Naive thymus-derived CD8-positive, alpha-beta T cell (primary cell): ENCODE measurements at places on chromosomes 5 and 9.

DNA sequence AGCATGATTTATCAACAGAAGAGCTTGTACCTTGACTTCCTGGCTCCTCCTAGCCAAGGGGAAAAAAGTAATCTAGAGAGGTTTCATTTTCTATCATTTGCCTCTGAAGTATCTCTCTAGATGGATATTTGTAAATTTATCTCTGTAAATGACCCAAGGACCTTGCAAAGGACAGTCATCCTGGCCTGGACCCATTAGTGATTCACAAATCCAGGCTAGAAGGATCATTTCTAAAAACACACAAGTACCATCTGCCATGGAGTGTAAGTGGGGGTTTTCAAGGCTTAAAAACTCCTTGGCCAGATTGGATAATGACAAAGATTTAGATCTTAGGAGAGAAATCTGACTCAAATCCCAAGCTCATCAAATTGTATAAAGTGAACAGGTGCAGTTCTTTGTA, 8.1 kb downstream of the TTC23L start:
- H3K4me1 ChIP-seq: no peaks in the 10 kb centered on the region
- H3K27me3 ChIP-seq: peaks cover 8% of the 10 kb centered on the region
- no peaks in the 10 kb centered on the region for H3K36me3 ChIP-seq

DNA sequence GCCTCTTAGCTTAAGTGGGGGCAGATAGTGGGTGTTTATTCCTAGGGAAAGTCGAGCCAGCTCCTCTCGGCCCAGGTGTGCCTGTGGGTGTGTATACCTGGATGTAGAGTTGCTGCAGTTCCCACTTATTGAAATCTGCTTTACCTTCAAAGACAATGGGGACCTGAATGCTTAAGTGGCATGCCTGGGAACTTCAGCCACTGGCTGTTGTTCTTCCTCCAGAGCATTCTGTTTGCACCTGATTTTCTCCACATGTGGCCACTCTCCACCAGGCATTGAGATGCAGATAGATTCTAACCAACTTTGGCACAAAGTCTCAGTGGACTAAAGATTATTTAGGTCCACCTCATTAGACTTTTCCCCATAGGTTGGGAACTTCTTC, 186.8 kb downstream of the ZNF462 start:
- H3K36me3 ChIP-seq: no peaks in the 10 kb centered on the region
- DNase-seq: no peak
- H3K4me1 ChIP-seq: no peaks in the 10 kb centered on the region
- H3K27ac ChIP-seq: no peak overlapping the region

- H3K27ac ChIP-seq: no peak overlapping the region
- no peak for DNase-seq
- no peak overlapping the region for H3K4me3 ChIP-seq
- H3K36me3 ChIP-seq: peaks cover 36% of the 10 kb centered on the region
Measured at GRCh38 chr9:132631685-132632084, 38.1 kb downstream of the DDX31 start.

- H3K36me3 ChIP-seq: no peaks in the 10 kb centered on the region
- no peak overlapping the region for H3K4me3 ChIP-seq
- DNase-seq: no peak
- no peak overlapping the region for H3K27ac ChIP-seq
- peaks cover 32% of the 10 kb centered on the region for H3K27me3 ChIP-seq
Measured at GRCh38 chr5:72951671-72952468, 4.0 kb upstream of the FCHO2 start.

- H3K27ac ChIP-seq: no peak overlapping the region
- H3K4me3 ChIP-seq: no peak overlapping the region
Measured at GRCh38 chr5:159935946-159936345, 19.7 kb downstream of the ADRA1B start.

DNA sequence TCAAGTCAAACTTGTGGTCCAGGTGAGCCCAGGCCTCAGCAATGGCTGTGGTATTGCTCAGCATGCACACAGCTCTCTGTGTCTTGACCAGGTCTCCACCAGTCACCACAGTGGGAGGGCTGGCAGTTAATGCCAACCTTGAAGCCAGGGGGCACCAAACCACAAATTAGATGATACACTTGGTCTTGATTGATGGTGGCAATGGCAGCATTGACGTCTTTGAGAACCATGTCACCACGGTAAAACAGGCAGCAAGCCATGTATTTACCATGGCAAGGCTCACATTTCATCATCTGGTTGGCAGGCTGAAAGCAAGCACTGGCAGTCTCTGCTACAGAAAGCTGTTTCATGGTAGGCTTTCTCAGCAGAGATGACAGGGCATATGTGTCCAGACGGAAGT, 40.0 kb downstream of the NIM1K start:
- no peak for DNase-seq
- H3K4me3 ChIP-seq: no peak overlapping the region
- H3K27me3 ChIP-seq: peaks cover 4% of the 10 kb centered on the region

- DNase-seq: no peak
- peaks cover 20% of the 10 kb centered on the region for H3K27me3 ChIP-seq
- H3K4me1 ChIP-seq: peaks cover 37% of the 10 kb centered on the region
- H3K27ac ChIP-seq: no peak overlapping the region
- H3K36me3 ChIP-seq: peaks cover 6% of the 10 kb centered on the region
Measured at GRCh38 chr9:124239249-124240073, 18.3 kb upstream of the NEK6 start.

DNA sequence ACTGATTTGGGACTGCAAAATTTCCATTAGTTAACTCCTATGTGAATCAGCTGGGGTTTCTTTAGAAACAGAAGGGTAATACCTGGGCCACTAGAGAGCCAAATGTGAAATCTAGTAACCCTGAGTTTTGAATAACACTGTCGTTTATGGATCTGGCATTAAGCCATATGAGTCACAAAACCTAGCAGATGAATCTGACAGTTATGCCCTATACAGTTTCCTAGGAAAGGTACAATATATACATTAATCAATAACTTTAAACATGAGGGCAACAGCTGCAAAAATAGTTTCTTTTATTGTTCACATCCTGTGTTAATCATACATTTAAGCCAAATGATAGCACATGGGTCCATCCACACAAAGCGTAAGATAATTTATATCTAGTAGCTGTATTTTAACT, 56.9 kb downstream of the PAM start:
- DNase-seq: no peak
- H3K27ac ChIP-seq: no peak overlapping the region
- no peak overlapping the region for H3K4me3 ChIP-seq
- peaks cover 15% of the 10 kb centered on the region for H3K4me1 ChIP-seq
- H3K36me3 ChIP-seq: peaks cover 4% of the 10 kb centered on the region
- no peaks in the 10 kb centered on the region for H3K27me3 ChIP-seq
